Daoy (cell line): ENCODE measurements at places on chromosomes 7 and 10. TPM values are rescaled to one million over a fixed set of nuclear protein-coding genes. Genes with fewer than 3 reads are reported as not detected.

GRCh38 chr7:77537136-77537777 lies at the start of gene PTPN12:
TSS of gene PTPN12 (plus strand) at chr7:77537295. CDS start at chr7:77537547, 252 bp downstream.
- DNase-seq = no peak

GRCh38 chr10:62015994-62016393 lies 114.5 kb downstream of the ARID5B start:
- DNase-seq = no peak

GRCh38 chr7:130951976-130952876 lies 218.2 kb upstream of the KLF14 start:
- no peak for DNase-seq

DNA sequence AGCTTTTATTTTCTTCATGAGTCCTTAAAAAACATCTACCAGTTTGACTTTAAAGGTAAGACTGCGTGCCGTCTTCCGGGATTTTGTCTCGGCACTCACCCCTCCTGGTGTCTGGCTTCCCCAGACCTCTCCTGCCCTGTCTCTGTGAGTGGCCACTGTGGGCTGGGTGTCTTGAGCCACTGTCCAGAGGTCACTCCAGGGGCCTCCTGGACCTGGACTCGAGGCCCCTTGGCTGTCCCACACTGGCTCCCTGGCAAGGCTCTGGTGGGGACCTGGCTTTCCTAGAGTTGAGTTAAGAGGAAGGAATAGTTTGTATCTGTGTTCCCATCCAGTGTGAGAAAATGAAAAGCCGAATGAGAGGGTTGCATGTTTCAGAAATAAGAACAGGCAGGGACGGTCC lies 95.5 kb downstream of the NKX6-2 start:
- DNase-seq = no peak

TCF7L2 gene
- total RNA-seq = 0.60 and 1.9 TPM in 2 replicates

DNA sequence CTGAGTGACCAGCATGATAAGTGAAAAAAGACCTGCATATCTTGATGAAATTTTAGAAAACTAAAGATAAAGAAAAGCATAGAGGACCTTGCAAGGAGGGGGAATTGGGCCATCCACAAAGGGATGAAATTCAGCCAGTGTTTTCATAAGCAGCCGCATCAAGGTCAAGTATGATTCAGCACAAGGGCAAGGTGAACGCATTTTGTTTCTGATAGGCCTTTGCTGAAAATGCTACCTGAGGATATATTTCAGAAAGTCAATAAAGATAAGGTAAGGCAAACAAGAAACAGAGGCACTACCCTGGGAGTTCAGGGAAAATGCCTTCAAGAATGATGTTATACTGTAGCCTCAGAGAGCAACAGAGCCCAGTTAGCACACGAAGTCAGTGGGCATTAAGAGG lies 55.0 kb upstream of the SHH start:
- no peak for DNase-seq

DNA sequence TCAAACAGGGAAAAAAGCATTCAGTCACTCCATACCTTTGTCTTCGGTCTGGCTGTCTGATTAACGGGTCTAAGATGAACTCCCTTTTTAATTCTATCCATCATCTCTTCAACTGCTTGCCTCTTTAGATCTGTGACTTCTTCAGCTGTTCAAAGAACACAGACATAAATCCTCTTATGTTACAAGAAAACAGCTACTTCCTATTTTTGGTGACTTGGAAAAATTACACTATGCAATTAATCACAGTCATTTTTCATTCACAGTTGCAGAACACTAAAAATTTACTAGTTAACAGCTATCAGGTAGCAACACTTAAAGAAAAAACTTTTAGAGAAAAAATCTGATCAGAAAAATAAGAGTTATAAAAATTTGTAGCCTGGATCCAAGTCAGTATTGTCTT lies 66.0 kb downstream of the ENO4 start:
- DNase-seq = no peak

TSPAN13 gene
- 33.7 and 35.5 TPM in 2 replicates for total RNA-seq

NCF1 gene
- not detected in 2 replicates for total RNA-seq

DNA sequence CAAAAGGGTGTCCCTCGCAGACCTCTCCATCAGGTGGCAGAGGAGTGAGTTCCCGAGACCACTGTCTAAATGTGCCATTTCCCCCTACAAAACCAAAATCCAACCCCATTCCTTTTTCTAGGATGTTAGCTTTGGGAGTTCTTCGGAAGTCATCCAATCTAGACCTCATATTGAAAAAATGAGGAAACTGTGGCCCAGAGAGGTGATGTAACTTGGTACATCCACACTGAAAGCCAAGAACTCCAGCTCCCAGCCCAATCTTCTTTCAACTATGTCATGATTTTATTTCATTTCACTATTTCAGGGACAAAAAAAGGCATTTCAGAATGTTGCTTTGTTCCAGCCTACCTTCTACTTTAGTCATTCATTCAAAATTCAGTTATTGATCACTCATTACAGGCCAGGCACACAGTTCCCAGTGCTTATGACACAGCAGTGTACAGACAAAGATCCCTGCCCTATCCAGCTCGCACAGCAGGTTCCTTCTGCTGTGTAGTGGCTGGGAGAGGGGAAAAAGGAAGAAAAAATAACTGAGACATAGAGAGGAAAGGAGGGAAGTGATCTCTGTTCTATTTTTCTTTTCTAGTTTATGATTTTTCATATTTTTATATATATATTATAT lies 35.8 kb downstream of the SCRN1 start:
- no peak for DNase-seq

GRCh38 chr7:149559711-149560110 lies 62.1 kb upstream of the ZNF746 start:
- peak; percentile 54 for DNase-seq

DNA sequence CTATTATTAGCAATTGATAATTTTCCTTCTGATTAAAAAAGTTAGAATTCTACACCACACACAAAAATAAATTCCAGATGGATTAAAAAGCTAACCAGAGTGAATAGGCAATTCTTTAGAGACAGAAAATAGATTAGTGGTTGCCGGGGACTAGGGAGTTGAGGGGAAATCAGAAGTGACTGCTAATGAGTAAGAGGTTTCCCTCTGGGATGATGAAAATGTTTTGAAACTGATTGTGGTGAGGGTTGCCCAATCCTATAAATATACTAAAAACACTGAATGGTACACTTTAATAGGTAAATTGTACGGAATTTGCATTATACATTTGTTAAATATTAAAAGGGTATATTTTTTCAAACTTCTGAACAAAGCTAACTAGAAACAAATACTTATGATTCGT lies 214.9 kb downstream of the GPAM start:
- DNase-seq = no peak

IFIT1 gene
- total RNA-seq = 13.7 and 17.3 TPM in 2 replicates

GRCh38 chr10:12826800-12827372 lies 174.6 kb downstream of the CCDC3 start:
- no peak for DNase-seq

SH2D4B gene
- 0.06 TPM in 1 of 2 replicates, not detected in the other for total RNA-seq

CTAGE4 gene
- 0.09 and 0.23 TPM in 2 replicates for total RNA-seq

DNA sequence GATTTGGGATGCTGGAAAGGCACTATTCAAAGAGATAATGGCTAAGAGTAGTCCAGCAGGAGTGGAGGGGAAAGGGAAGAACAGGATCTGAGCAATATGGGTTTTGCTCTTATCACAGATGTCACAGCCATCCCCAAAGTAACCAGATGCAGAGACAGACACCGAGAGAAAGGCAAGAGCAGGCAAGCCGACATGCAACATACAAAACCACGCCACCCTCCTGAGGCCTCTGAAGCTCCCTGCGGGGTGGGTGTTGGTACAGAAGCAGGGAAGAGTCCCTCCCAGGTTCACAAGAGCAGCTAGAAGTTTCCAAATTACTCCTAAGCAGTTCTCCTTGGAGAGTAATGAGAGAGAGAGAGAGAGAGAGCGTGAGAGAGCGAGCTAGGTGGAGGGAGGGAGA lies 10.8 kb upstream of the C10orf53 start:
- DNase-seq = no peak

DNA sequence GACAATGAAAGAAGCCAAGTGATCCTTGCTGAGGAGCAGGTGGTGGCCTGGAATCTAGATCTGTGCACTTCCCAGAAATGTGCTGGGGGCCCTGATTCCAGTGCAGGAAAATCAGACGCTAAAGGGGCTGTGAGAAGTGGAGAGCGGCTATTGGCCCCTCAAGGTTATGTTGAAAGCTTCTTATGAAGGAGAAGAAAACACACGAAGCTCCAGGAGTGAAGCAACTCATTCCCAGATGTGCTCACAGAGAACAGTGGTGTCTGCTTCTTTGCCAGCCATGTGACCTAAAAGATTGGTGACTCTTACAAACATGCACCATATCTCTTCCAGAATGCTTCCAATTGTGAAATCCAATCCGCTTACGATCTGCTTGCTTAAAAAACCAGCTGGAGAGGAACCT lies 679.3 kb upstream of the IGFBP3 start:
- no peak for DNase-seq

ZNF804B gene
- total RNA-seq = not detected in 2 replicates

DNA sequence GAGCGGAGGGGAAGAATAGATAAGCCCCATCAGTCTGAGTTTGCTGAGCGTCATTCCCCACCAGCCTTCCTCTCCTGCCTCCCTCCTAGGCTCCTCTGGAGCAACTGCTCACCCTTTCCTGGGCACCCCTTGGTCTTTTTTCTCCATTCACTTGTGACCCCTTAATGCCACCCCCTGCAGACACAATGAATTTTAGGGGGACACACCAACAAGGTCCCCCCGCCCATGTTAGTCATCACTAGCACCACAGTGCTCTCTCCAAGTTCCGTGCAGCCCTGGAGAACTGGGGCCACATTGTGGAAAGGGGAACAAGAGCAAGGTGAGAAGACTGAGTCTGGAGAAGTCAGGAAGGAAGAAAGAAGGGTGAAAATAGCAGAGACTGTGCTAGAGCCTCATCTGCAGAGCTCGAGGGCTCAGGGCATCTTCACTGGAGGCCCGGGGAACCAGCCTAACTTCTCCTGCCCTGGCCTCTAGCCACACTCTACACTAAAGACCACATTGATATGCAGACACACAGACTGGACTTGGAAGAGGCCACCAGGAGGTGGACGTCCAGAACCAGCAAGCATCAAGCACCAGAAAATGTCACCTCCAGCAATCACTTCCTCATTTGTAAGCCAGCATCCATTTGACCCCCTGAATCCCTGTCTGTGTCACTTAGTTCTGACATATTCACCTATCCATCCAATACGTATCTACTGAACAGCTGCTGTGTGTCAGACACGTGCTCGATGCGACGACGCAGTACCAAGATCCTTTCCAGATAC lies 17.5 kb downstream of the RGR start:
- DNase-seq = no peak

HOXA5 gene
- 22.6 and 41.1 TPM in 2 replicates for total RNA-seq

- no peak for DNase-seq
Measured at GRCh38 chr7:48173756-48174382, 2.6 kb downstream of the ABCA13 start.

DNA sequence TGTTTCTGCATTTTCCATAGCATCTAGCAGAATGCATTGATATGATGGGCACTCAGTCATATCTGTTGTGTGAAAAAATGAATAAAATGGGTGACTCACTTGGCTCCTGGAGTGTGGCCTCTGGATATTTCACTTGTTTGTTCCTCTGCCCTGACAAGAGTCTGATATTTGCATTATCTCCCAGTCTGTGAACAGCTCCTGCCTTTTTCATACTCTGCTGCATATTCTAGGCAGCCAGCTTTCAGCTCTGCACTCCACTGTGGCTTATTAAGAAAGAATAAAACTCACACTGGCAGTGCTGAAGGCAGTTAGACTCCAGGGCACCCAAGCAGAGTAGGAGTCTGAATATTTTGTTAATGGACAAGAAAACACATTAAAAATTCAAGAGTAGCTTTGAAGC lies 623.9 kb downstream of the SORCS1 start:
- DNase-seq = no peak

EPO gene
- total RNA-seq = not detected in 2 replicates

SPAM1 gene
- not detected in 2 replicates for total RNA-seq

DNA sequence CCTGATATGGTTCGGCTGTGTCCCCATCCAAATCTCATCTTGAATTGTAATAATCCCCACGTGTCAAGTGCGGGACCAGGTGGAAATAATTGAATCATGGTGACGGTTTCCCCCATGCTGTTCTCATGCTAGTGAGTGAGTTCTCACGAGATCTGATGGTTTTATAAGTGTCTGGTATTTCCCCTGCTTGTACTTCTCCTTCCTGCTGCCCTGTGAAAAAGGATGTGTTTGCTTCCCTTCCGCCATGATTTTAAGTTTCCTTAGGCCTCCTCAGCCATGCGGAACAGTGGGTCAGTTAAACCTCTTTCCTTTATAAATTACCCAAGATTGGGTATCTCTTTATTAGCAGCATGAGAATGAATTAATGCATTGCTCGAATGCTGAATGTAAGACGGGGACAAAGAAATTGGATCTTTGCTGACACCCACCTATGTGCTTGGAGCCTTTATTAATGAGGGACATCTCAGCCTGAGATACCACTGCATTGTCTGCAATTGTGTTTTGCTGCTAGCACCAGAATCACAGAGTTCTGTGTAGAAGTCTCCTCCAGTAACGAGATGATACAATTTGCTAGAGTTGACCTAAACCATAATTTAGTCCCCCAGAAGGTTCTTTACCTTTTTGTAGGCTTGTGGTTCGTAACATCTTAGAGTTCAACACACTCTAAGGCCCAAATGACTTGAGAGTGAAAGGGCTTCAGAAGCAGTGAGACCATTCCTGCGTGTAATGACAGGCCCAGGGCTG lies 28.6 kb downstream of the SLC35B4 start:
- DNase-seq = no peak

DNA sequence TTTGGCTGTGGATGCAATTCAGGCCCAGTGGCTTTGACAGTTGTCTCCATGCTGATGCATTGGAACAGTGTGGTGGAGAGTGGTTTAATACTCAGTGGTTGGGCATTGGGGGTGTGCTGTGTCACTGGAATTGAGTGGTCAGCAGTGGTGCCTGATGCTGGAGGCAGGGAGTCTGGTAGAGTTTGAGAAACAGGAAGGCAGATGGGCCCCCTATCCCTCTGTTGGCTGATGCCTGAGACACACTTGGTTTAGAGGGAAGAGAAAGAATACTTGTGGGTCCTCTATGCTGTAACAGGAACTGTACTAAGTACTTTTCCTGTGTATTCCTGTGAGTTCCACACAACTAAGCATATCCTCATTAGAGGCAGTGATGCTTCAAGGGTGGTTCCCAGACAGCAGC lies 55.4 kb downstream of the EEPD1 start:
- no peak for DNase-seq

DNA sequence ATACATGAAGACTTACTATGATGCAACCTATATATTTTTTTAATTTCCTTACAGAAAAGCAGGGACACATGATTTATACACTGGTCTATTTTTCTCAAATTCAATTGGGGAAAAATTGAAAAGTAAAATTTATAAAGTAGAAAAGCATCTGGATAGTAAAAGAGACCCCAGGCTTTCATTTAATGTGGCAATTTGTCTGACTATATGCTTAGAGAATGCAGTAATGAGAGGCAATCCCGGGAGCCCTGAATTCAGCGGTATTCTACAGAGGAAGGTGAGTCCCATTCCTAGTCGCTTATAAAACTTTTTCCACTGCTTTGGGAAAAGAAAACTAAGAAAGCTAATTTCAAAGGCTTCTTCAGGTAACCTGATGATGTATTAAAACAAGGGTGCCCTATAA lies 167.1 kb downstream of the SEMA3D start:
- no peak for DNase-seq
